Fibroblast of skin of right biceps (primary cell): ENCODE measurements at places on chromosomes 12 and 14.

- DNase-seq = no peak
Observed at GRCh38 chr12:87332987-87333726, 696.0 kb downstream of the C12orf50 start.

DNA sequence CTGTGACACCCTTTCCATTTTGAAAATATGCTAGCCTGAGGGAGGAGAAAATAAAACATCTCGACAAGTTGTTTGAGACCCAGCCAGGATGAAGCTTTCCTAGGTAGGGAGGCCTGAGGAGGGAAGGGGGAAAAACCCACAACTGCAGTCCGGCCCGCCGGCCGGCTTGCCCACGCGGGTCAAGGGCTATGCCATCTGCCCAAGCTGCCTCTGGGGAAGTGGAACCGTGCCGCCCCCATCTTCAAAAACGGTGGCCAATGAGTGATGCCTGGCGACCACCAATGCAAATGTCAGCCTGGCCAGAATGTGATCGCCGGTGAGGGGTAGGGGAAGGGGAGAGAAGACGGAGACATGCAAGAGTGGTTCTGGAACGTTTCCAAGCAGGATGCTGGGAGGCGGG, 263.5 kb upstream of the ALG10B start:
- no peak for DNase-seq

DNA sequence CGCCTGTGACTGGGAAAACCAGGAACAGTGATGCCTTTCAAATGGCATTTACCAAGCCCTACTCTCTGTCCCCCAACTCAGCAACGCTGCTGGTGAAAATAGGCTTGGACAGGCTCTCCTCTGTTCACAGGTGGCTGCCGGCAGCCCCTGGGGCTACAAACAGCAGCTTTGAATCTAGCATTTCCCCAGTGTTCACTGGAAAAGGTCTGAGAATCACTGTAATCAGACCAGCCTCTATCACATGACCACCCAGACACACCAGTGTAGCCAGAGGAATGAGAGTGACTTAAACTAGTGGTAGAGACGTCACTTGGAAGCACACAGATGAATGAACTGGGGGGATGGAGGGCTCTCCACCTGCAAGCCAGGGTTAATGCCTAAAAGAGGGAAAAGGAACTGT, 151.8 kb downstream of the FOXN3 start:
- DNase-seq = no peak

DNA sequence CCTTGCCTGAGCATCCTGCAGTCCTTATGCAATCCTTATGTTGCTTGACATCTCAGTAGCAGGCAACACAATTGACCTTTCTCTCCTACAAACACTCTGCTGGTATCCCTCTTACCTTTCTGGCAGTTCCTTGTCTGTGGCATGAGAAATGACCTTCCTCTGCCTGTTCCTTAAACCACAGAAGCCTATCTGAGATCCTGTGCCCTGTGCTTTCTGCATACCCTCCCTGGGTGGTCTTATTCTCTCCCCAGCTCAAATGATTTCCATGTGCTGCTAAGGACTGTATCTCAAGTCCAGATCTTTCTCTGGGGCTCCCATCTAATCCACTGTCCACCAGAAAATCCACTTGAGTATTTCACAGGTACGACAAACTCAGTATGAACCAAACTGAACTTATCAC, 2.0 kb upstream of the ARHGAP9 start:
- no peak for DNase-seq

DNA sequence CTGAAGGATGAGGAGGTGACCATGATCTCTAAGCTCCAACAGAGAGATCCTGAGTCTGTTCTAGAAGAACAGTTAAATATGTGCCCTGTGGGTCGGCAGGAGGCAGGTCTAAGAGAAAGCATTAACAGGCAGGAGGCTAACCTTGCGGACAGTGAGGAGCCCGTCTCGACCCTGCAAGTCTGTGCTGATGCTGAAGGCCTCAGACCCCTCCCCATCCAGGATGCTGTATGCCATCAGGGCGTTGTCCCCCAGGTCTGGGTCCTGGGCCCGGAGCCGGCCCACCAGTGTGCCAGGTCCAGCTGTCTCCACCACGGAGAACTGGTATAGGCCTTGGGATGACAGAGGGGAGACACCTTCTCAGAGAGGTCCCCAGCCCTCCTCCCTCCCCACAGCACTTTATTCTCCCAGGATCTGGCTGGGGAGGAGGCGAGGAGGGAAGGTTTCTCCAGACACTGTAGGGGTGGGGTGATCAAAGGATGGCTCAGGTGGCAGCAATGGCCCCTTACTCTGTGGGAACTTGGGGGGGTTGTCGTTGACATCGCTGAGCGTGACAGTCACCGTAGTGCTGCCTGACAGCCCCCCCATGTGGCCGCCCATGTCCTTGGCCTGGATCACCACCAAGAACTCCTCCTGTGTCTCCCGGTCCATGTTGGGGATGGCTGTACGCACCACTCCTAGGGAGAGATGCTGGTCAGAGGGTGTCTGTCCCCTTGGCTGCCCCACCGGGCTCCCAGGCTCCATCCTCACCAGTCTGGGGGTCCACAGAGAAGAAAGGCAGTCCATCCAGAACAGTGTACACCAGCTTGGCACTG, 3.1 kb downstream of the CDH24 start:
- DNase-seq = no peak

DNA sequence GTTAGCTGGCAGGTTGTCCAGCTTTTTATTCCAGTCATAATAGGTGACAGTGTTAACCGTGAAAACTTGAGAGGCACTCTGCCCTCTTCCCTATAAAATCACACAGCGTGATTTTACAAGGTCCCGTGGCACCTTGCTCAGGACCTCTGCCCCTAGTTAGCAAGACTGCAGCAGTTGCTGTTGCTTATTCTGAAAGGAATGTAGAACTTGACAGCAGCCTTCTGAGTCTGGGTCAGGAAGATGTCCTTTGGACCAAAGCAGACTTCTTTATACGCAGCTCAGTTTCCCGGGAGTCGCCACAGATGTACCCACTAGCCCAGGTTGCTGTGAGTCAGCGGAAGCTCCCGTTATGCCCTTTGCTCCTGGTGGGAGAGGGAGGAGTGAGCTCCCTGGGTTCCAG, 13.2 kb downstream of the PRKAB1 start:
- no peak for DNase-seq

DNA sequence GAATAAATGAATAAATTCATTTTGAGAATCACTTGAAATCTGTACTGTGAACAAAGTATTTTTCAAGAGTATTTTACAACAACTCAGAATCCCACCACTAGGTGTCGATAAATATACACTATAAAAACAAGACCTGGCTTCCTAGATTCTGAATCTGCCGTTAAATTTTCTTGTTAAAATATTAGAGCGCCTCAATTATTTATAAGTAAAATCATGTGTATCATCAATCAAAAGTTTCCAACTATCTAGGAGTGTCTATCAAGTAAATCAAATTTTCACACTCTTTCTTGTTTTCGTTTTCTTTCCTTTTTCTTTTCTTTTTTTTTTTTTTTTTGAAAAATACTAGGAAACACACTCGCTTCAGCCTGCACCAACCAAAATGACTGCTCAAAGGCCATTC, 179.2 kb upstream of the DCN start:
- peak; percentile 48 for DNase-seq

DNA sequence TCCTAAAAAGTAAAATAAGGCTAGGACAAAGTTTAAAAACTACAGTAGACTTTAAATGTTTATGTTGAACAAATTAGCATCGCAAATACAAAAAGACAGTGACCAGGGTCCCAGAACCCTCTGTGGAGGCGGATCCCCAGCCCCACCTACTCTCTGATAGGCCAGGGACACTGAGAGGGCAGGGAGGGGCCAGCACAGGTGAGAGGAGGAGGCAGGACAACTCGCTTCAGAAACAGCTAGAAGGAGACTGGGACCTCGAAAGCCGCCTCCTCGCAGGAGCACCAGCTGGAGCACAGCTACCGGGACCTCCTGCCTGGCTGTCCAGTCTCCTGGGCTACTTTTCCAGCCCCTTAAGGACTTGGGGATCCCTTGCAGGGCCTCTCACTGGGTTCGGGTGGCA, 992 bp downstream of the DNAH10 start:
- no peak for DNase-seq

DNA sequence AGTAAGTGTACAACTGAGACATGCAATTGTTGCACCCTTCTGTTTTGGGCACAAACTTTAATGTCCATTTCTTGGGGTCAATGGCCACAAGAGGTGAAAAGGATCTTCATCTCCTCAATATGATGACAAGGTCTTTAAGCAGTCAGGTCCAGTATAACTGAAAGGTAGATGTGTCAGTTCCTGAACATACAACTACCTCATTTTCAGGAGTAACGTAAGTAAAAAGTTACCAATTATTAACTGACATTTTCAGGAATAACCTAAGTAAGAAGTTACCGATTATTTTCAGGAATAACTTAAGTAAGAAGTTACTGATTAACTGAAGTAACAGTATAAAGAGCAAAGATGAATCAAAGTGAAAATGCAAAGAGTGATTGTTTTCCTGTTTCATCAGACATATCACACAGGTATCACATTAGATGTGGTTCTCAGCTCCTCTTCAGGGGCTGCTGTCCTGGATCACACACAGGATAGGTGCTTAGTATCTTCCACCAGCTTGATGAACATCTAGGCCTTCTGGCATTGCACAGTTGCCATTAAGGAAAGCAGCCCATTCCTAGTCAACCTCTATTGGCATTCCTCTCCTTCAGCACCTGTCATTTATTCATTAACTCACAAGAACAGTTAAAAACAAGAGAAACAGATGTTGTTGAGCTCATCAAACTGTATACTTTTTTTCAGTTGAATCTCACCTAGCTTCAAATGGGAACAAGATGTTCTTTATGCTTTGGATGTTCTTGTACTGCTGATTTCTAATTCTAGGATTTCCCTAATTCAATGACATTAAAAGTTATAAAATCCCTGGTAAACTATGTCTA, 200.0 kb downstream of the FOXG1 start:
- no peak for DNase-seq

DNA sequence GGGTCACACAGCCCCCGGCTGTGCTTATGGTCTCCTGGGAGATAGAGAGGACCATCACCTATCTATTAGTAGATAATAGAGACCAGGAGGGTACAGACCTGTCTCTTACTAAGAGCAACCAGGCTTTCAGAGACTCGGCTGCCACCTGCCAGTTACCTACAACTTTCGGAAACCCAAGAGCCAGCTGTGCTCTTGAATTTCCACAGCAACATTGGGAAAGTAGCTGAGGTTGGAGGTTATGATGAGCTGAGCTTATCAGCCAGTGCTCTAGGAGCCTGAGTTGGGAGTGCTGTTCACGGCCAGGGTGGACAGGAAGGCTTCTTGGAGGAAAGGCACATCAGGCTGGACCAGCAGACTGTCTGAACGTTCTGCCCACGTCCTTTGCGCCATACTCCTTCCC, 67.6 kb downstream of the RIN3 start:
- DNase-seq = no peak

GRCh38 chr12:100445081-100445481, 28.6 kb upstream of the NR1H4 start:
- no peak for DNase-seq

DNA sequence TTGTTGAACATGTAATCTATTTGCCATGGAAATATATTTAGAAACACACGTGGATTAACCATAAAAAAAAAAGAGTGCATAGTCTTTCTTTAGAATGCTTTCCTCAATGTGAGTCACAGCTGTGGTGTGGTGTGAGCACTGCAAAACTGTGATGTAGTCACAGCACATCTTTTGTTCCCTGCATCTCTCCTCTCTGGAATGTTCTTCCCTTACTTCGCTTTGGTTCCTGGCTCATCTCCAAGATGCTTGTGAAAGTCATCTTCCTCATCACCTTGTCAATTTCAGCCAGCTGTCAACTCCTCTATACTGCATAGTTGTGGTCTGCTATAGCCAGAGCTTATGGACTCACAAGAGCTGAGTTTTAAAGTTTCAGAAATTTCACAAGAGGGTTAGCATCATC, 60.2 kb downstream of the STAB2 start:
- peak; percentile 96 for DNase-seq

- DNase-seq = no peak
Observed at GRCh38 chr14:28323951-28324741, 442.4 kb upstream of the FOXG1 start.

- DNase-seq = peak; percentile 28
Observed at GRCh38 chr12:55707841-55708694, at the start of gene ITGA7. Gene ITGA7, minus strand, starts transcription at chr12:55707904. Its CDS starts 222 bp downstream, at chr12:55707682.

GRCh38 chr12:125014526-125014925, 21.1 kb downstream of the BRI3BP start:
- DNase-seq = no peak

- peak; percentile 96 for DNase-seq
Observed at GRCh38 chr12:88247241-88247643, 105.1 kb downstream of the TMTC3 start.

- DNase-seq = peak; percentile 92
Observed at GRCh38 chr14:98953551-98954348, 318.2 kb downstream of the BCL11B start.

DNA sequence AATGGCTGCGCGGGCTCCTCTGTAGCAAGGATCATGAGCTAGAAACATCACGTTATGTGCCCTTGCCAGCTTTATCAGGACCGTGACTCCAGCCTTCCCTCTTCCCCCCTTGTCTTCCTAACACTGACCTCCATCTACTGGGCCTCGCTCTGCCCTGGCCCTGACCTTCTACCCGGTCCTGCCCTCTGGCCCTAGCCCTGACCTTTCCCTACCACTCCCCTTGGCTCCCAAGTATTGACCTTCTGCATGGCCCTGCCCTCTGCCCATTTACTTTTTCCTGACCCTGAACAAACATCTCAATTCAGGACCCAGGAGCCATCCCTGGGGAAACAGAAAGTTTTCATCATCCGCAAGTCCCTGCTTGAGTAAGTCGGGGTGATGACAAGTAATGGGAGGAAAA, 2.0 kb downstream of the SOAT2 start:
- no peak for DNase-seq

GRCh38 chr12:70330158-70330557, 35.9 kb upstream of the KCNMB4 start:
- DNase-seq = no peak

GRCh38 chr12:39646963-39647362, 27.4 kb upstream of the ABCD2 start:
- no peak for DNase-seq

GRCh38 chr12:60489071-60489470, 893.2 kb downstream of the SLC16A7 start:
- peak; percentile 43 for DNase-seq

DNA sequence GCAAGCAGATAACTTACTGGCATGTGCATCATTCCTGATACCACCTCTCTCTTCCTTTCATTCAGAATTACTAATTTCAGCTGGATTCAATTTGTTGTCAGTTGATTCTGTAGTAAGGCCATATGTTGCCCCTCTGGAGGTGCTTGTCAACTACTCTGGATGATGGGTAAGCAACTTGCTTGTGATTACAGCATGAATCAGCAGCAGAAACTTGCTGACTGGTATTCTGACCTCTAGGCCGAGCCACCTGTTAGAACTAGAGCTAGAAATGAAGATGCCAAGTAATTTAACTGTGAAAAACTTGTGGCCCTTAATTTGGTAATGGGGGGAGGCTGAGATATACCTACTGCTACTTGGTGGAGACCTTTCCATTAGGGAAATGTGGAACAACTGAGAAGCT, 5.1 kb downstream of the RNF10 start:
- peak; percentile 26 for DNase-seq
